ENCODE measurements at places on chromosomes 5 and 9.

GRCh38 chr9:137435381-137435891, 5.7 kb downstream of the ENTPD8 start:
- no peak for DNase-seq

GRCh38 chr9:33946779-33947535, 101.7 kb downstream of the UBAP2 start:
- DNase-seq = peak; percentile 95

GRCh38 chr5:45109062-45109461, 300.3 kb downstream of the MRPS30 start:
- DNase-seq = no peak

GRCh38 chr9:16135968-16136367, 583.1 kb downstream of the CCDC171 start:
- DNase-seq = no peak

DNA sequence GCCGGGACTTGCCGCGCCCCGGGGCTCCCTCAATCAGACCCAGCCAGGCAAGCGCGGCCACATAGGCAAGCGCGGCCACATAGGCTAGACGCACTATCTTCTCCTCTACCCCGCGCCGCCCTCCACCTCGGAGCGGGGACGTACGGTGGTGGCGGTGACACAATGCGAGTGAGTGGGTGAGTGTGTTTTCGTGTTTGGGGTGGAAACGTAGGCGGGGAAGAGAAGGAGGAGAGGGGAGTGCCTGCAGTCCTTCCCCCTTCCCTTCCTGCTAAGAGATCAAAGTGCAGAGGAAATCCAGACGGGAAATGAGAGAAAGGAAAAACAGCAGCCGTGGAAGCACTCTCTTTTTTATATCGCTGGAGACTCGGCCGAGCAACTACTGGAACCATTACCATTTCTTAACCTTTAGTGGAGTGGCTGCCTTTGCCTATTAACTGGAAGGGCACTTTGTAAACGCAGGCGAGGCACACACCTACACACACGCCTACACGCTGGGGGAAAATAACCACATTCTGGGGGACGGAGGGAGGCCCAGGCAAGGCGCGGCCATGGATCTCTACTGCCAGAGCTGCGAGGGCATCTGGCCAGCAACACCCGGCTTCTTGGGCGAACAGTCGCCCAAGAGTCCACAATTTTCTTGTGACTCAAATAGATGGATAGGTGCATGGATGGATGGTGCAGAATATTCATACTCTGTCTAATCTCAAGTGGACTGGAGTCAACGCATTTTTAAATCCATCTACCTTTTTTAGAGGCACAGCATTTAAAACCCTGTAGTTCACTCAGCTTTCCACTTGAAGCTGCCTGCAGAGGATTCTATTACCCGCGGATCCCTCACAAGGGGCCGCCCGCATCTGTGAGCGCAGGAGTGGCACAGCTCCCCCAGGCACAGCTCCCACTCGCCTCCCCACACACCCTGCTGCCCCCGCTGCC, 2.1 kb downstream of the EDIL3 start:
- peak; percentile 75 for DNase-seq

GRCh38 chr5:102289251-102289899, 6.7 kb downstream of the SLCO4C1 start:
- DNase-seq = no peak

- peak; percentile 58 for DNase-seq
These were observed 22.9 kb downstream of the CAMSAP1 start for GRCh38 chr9:135884328-135885035.

DNA sequence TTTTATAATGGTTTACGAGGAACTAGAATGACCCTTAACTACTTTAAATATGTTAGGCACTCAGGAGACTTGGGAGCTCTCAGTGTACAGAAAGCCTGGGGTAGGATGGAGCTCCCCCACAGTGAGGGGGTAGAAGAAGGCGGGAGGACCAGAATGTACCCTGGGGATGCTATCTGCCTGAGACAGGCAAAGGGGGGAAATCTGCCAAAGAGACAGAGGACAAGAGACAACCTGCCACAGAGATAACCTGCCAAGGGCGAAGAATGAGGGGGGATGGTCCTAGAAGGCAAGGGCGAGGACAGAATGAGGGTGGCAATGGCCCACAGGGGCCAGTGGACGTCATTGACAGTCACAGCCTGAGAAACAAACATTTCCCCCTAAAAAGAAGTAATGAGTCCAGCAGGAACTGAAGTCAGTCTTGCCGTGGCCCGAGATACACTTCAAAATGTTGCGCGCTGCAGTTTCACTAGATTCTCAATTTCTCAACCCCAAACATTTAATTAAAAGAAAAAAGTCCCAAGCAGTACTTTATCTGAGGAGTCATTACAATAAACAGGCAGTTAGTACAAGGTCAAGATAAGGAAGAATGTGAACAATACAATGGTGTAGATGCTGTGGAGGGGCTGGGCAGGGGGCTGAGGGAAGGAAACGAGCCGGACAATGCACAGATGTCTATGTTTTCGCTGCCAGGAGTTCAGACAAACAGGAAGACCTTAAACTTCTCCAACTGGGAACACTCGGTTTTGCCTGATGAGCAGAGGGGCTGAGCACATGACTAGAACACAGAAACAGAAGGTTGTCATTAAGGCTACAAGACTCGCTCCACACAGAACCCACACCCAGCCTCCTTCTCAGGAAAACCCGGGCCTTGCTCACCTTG, 125.0 kb downstream of the LHFPL2 start:
- peak; percentile 38 for DNase-seq

- DNase-seq = no peak
These were observed 2.5 kb upstream of the WHRN start for GRCh38 chr9:114507726-114508125.
